ENCODE measurements at places on chromosomes 7 and 10.

GRCh38 chr10:2475711-2476217 lies 591.6 kb upstream of the PFKP start:
- no peak for DNase-seq

GRCh38 chr10:19111501-19112267 lies 63.1 kb downstream of the MALRD1 start:
- no peak for DNase-seq

- no peak for DNase-seq
Measured at GRCh38 chr10:80187060-80187459, 18.3 kb downstream of the ANXA11 start.

DNA sequence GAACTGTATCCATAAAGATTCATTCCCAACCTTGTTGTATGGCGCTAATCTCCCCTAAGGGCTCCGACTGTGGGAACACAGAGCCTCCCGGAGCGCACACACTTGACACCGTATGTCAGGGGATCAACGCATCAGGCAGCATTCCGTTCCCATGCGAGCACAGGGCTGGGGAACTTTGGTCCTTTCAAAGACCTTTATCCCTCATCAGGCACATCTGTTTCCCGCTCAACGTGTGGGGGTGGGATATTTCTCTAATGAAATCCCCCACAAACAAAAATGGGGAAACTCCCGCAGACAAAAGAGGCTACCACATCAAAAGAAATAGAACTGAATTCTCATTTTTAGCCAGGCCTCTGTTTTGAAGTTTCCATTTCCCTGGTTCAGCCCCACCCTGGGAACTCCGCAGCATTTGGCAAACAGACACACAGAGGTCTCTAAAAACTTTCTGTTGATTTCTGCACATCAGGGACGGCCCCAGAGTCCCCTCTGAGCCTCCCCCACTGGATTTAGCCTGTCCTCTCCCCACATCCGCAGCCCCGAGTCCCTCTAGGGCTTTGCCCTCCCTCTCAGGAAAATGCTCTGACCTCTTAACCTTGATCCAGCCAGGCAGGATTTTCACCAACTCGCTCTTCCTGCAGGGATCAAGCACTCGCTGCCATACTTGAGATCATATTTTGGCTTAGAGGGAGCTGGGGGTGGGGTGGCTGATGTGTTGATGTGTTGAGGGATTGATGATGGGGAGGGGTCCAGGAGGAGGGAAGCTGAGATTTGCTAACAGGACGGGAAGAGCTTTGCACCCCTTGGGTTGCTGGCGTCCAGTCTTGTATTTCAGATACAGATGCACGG lies 6.6 kb downstream of the CPA5 start:
- DNase-seq: no peak

- no peak for DNase-seq
Measured at GRCh38 chr10:11586170-11586569, 25.3 kb downstream of the USP6NL start.

DNA sequence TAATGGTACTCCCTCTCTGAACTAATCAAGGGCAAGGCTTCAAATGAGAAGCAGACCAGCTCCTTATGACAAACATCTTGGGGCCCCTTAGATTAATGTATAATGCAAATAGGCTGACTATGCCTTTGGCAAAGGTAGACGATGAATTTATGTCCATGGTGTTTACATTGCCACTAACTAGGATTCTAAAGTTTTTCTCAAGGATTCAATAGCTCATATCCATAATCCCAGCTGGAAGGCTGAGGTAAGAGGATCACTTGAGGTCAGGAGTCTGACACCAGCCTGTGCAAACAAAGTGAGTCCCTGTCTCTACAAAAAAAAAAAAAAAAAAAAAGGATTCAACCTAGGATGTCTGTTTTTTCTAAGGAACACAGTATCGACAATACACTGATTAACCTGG lies 96.5 kb downstream of the ORC5 start:
- DNase-seq: no peak

DNA sequence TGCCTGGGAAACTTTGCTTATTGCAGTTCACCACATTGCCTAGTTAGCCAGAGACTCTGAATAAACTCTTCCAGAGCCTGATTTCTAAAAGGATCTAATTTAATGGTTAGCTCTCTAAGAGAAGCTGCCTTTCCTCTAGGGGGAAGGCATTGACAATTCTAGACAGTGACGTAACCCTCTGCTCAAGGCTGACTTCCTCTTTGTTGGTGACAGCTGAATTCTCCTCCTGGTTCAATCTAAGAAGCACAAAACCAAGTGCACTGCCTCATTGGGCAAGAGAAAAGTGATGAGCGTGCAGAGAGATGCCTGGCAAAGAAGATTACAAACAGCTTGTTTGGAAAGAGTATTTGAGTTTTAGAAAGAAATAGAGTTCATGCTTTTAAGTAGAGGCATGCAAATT lies 102.7 kb downstream of the MACC1 start:
- no peak for DNase-seq

- DNase-seq: no peak
Measured at GRCh38 chr7:28076423-28077200, 104.0 kb downstream of the JAZF1 start.

- no peak for DNase-seq
Measured at GRCh38 chr7:41624818-41625217, 78.1 kb downstream of the INHBA start.

- DNase-seq: no peak
Measured at GRCh38 chr7:22596763-22597400, 96.9 kb upstream of the STEAP1B start.

GRCh38 chr10:101762736-101763135 lies 13.2 kb downstream of the FGF8 start:
- no peak for DNase-seq

DNA sequence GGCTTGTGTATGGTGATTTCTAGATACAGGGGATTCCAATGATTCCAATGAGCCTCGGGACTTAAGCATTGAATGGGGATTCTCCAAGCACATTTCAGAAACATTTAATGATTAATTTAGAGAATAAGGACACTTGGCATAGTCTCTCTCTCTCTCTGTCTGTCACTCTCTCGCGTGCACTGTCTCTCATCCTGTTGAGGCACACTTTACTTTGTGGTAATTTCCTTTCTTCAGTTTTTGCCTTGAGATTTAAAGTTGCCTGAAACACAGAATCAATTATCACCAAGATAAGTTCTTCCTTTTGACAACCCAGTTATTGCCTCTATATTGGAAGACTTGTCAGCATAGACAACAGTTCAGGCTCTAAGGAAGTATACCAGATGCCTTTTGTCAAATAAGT lies 131.6 kb downstream of the ARID5B start:
- no peak for DNase-seq

GRCh38 chr7:26360650-26361049 lies 69.0 kb downstream of the SNX10 start:
- no peak for DNase-seq

DNA sequence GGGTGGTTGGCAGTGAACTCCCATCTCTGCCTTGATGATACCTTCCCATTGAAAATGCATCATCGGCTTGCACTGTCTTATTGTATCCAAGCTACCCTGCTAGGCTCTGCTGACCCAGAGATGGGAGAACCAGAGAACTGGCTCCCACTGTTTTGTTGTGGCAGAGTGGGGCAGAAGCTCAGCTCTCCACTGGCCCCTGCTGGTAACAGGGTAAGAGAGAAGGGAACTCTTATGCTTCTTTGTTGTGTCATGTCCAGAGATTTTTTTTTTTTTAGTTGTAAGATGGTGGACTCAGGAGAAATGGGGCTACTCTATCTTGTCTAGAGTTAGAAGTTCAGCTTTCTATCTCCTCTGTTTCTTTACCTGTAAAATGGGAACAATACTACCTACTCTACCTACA lies 100.5 kb upstream of the SDK1 start:
- DNase-seq: no peak

DNA sequence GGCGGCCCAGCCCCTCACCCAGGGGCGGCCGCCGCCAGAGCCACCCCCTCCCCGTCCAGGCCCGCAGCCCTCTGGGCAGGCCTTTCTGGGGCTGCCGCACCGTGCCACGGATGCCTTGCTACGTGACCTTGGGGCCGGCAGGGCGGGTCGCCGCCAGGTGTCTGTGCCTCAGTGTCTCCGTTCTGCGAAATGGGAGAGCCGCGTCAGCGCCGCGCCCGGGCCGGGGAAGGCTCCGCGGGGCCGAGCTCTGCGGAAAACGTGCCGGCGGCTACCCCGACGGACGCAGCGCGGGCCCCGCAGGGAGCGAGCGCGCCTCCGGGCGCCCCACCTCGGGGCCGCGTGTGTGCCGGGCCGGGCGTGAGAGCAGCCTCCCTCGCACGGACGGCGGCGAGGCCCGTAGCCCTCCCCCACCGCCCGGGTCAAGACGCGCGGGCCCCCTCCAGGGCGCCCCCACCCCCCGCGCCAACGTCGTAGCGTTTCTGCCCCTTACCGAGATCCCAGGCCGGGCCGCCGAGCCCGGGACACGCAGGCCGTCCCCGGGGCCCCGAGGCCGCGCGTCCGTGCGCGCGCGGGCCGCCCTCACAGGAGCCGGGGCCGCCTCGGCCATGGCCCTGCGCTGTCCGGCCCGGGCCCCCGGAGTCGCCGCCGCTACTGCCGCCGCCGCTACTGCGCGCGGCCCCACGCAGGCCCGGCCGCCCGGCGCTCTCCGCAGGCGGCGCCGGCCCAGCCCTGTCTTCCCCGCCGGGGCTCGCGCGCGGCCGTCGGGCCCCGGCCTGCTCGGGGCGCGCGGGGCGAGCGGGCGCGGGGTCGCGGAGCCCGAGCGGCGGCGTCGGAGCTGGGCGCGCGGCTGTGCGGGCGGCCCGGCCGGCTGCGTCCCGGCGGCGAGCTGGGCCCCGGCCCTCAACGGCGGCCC lies 1.1 kb downstream of the ZNF777 start:
- DNase-seq: no peak

GRCh38 chr7:42235741-42236161 lies 1.3 kb downstream of the GLI3 start:
- no peak for DNase-seq

- no peak for DNase-seq
Measured at GRCh38 chr10:97543025-97543546, 29.5 kb upstream of the ANKRD2 start.

- DNase-seq: no peak
Measured at GRCh38 chr10:47337310-47337709, 10.9 kb upstream of the RBP3 start.

DNA sequence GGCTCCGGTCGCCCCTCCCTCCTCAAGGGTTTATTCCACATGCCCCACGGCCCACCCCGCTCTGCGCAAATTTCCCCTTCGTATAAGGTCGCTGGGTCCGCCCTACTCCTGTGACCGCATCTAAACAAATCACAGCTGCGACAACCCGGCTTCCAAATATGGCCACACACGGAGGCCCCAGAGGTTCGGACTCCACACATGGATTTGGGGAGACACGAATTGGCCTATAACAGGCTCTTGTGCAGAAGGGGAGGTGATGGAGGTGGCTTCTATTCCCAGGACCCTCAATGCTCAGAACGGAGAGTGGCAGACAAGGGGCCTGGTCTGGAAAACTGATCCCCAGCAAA lies 90.1 kb downstream of the FOXL3 start:
- DNase-seq: no peak

DNA sequence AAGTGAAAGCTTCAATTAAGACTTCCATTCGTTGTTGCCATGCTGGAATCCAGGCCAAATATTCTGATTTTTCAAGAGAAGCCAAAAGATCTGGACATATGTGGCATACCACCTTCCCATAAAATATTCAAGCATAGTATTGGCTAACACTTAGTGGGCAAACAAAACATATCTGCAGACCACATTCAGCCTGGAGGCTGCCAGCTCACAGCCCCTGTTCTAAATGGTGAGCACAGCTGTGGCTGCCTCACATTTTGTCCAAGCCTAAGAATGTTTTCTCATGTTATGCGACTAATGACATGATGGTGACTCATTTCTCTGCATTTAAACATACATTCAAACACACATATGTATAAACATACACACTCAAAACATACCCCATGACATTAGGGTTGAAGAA lies 10.6 kb upstream of the CALU start:
- DNase-seq: no peak

DNA sequence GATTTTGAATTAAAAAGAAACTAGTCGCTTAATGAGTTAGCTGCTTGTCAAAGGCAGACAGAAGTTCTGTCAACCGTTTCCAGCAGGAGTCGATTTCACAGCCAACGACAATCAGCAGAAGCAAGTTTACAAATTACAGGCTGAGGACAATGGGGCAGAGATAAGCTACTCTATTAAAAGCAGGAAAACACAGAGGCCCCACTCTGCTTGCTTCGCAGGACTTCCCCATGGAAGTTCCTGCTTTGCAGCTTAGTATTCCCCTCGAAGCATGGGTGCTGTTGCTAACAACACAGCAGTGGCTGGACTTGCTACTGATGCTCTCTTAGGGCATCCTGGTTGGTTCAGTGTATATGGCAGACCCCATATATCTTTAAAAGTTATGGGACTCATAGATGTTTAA lies 50.8 kb upstream of the KLF6 start:
- no peak for DNase-seq

GRCh38 chr7:36686499-36686898 lies 37.8 kb downstream of the AOAH start:
- no peak for DNase-seq

GRCh38 chr10:178208-178607 lies 43.0 kb downstream of the ZMYND11 start:
- no peak for DNase-seq

- no peak for DNase-seq
Measured at GRCh38 chr7:137904833-137905232, 58.1 kb upstream of the DGKI start.

DNA sequence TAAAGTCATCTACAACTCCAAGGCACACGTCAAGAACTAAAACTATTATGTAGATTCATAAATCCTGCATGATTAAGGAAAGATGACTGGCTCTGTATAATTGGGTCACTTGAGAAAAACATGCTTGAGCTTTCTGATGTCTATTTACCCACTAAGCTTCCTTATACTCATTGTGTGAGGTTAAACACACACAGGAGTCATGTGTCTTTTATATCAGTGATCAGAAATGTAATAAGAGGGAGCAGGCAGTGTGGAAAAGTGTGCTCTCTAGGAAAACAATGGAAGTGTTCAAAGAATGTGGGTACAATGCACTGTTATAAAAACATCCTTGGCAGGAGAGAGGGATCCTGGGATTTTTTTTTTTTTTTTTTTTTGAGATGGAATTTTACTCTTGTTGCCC lies 108.6 kb upstream of the ARID5B start:
- no peak for DNase-seq

- DNase-seq: no peak
Measured at GRCh38 chr7:47453093-47454061, 128.5 kb downstream of the TNS3 start.

DNA sequence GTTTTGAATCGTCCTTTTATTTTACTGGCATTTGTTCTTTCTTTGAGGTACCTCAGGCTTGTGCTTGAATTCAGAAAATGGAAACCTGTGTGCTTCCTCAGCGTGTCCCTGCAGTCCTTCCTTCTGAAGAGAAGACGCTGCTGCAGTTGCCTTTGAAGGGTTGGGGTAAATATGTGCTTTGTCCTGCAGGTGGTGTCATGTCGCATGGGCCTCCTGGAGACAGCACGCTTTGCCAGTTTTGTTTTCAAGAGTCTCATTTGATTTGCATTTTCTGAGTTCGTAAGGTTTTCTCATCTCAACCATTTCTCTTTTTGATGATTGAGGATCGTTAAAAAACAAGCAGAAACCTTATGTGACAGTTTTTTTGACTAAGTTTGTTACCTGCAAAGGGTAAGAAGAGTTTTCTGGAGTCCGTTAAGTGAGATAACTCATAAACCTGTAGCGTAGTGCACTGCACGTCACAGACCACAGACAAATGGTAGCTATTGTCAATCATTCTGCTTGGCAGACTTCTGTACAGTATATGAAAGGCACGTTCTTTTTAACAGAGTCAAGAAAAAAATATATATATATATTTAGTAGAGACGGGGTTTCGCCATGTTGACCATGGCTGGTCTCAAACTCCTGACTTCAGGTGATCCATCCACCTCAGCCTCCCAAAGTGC lies 57.0 kb downstream of the CDC123 start:
- DNase-seq: no peak
